ENCODE measurements at places on chromosomes 2 and 18.

- no peak for DNase-seq
These were observed 174.9 kb downstream of the ASB1 start for GRCh38 chr2:238601433-238602222.

DNA sequence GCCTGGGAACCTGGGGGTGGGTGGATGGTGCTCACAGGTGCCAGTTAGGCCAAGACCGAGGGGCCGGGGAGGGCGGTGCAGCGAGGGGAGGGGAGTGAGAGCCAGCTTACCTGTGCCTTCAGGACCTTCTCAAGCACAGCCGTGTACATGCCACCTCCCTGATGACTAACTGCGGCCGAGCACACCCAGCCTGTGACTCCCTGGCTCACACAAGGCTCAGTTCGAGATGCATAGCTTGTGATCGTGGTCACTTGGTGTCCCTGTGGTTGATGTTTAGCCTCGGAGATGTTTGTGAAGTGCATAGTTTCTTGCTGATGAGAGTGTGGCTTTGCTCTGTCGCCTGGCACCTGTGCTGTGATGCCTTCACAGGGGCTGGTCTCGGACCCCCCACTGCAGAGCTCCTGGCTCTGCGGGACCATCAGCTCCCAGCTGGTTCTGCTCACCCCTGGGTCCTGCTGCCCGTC is 84.5 kb upstream of the ODC1 start:
- DNase-seq = no peak

GRCh38 chr2:189287982-189288521 is 108.5 kb upstream of the COL5A2 start:
- DNase-seq = no peak

GRCh38 chr2:173075056-173075780 is 428 bp upstream of the MAP3K20 start:
- no peak for DNase-seq

GRCh38 chr2:224194161-224194560 is 155.1 kb upstream of the SERPINE2 start:
- no peak for DNase-seq

- DNase-seq = no peak
These were observed 63.5 kb downstream of the EVA1A start for GRCh38 chr2:75497256-75497655.

- no peak for DNase-seq
These were observed 98.3 kb downstream of the EPB41L5 start for GRCh38 chr2:120111193-120111592.

GRCh38 chr2:202113571-202114142 is 40.6 kb downstream of the KIAA2012 start:
- no peak for DNase-seq

- no peak for DNase-seq
These were observed 11.5 kb downstream of the SPRED2 start for GRCh38 chr2:65420712-65421431.

All from stimulated activated CD8-positive, alpha-beta memory T cell treated with anti-CD3 and anti-CD28 coated beads, Interleukin-2, amount 100 ng/mL, for 48 hours (primary cell).